ENCODE measurements at places on chromosomes 2 and 18.

DNA sequence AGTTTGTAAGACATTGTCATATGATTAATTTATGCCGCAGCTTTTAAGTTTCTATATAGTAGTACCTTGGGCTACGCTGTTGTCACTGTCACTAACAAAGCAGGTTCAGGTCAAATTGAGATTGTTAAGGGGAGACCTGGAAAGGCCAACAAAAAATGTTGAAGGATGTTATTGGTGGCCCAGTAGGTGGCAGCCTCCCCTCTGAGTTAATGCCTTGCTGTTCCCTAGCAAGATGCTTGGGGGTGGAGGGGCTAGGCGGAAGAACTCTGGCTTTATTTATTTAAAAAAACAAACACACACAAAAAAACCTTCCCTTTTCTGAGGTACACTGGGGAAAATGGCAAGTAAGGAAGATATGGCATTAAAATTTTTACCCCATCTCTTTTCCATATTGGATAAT, 128.3 kb upstream of the ATP5MC3 start:
- DNase-seq = no peak

GRCh38 chr2:172038604-172039003, 38.9 kb downstream of the METAP1D start:
- DNase-seq = no peak

- no peak for DNase-seq
Observed at GRCh38 chr18:49111191-49111988, 160.6 kb upstream of the SMAD7 start.

DNA sequence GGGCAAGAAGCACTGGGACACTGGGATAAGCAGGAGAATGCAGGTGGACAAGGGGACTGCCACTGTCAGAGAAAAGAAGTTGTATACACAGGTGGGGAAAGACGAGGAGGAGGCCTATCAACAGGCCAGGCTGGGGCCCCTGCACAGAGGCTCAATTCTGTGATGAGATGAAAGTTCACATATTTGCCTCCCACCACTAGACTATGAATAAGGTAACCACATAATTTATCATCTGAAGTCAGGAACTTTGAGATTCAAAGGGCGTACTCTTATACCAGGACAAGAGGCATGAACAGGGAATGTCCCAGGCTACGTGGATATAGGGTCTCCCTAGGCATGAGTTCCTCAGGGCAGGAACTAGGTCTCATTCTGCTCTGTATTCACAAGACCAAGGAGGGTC, 34.2 kb downstream of the RNU4ATAC start:
- no peak for DNase-seq

GRCh38 chr18:40754477-40754876, 1200.6 kb upstream of the PIK3C3 start:
- DNase-seq = no peak

DNA sequence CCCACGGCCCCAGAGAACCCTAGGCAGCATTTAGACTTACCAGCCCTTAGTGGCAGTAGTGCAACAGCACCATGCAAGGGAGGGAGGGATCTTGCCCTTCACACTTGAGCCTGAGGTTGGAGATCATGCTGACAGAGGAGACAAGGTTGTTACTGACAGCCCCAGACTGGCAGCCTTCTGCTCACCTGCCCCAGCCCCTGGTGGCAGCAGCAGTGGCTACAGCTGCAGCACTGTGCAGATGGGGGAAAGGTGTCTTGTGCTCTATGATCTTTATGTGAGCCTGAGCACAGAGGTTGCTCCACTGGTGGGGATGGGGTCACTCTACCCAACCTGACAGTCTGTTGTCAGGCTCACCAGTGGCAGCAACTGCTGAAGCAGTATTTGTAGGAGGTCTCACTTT, 501.2 kb upstream of the LRRTM4 start:
- no peak for DNase-seq

DNA sequence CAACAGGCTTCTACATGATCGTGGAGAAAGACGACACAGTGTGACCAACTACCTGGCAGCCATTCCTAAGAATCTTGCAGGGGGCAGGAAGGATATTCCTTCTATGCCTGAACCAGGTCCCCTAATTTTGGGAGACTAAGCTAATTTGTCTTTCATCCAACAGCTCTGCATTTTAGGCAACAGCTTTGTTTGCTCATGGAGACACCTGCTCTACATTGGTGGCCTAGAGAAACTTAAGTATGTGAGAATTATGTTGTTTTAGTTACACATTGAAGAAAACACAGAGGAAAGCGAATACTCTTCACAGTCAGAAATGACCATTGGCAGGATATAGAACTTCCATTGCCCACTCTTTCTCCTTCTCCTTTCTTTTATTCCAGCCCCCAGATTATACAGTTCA, 75.2 kb downstream of the ASXL3 start:
- no peak for DNase-seq

DNA sequence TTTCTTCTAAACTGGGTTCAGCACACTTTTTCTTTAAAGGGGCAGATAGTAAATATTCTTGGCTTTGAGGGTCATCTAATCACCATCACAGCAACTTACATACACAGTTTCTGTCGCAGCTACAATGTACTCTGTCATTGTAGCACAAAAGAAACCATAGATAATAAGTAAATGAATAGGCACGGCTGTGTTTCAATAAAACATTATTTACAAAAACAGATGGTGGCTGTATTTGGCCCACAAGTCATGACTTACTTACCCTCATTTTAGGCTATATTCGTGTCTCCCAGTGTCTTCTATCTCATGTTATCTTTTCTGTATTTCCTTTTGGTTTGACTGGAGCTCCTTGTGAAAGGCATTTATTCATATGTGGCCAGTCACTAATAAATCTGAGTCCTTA, 168.3 kb downstream of the MAP2 start:
- no peak for DNase-seq

DNA sequence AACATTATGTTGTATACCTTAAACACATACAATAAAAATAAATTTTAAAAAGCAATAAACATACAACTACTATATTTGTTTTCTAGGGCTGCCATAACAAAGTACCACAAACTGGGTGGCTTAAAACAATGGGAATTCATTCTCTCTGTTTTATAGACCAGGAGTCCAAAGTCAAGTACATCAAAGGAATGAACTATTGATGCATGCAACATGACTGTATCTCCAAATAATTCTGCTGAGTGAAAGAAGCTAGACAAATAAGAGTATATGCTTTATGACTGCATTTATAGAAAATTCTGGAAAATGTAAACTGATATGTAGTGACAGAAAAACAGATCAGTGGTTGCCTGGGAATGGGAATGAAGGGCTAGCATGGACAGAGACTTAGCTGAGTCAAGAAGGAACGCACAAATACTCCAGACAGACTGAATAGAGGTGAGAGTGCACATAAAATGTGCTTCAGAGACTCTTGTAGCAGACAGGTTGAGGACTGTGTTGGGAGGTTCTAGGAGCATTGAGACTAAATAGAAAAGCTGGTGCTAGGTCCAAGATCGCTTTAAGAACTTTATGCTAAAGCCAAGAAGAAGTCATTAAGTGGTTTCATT, 11.0 kb upstream of the PLA2R1 start:
- no peak for DNase-seq

GRCh38 chr2:74835831-74836674, 2.1 kb downstream of the HK2 start:
- peak; percentile 78 for DNase-seq

- no peak for DNase-seq
Observed at GRCh38 chr2:239012936-239013677, 165.2 kb downstream of the TWIST2 start.

- DNase-seq = no peak
Observed at GRCh38 chr2:134482131-134482723, 228.4 kb downstream of the MGAT5 start.

- no peak for DNase-seq
Observed at GRCh38 chr2:145740302-145740701, 1220.4 kb upstream of the ZEB2 start.

DNA sequence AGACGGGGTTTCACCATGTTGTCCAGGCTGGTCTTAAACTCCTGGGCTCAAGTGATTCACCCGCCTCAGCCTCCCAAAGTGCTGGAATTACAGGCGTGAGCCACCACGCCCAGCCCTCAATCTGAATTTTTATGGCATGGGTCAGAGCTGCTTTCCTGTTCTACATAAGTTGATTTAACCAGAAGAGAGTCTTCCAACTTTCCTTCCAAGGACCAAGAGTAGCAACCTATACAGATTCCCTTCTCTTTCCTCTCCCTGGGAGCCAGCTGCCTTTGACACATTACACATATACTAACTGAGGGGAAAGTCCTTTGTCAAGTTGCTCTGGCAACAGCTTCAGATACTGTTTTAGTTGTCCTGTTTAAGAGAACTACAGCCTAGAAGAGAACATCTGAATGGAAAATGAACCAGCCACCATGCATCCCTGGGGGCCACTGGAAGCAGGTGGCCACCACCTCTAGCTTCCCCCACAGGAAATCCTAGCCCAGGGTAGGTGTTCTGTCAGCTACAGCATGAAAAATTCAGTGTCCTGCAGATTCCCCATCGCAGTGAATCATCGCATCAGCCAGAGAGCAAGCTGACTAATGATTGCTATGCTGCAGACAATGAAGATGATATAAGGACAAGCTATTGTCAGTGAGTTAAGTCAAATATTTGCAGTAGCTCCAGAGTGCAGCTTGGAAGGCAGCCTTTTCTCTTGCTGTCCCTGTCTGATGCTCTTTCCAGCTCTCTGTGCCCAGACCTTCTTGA, 62.9 kb downstream of the POMC start:
- DNase-seq = no peak

- no peak for DNase-seq
Observed at GRCh38 chr2:202178346-202178958, 59.9 kb downstream of the SUMO1 start.

DNA sequence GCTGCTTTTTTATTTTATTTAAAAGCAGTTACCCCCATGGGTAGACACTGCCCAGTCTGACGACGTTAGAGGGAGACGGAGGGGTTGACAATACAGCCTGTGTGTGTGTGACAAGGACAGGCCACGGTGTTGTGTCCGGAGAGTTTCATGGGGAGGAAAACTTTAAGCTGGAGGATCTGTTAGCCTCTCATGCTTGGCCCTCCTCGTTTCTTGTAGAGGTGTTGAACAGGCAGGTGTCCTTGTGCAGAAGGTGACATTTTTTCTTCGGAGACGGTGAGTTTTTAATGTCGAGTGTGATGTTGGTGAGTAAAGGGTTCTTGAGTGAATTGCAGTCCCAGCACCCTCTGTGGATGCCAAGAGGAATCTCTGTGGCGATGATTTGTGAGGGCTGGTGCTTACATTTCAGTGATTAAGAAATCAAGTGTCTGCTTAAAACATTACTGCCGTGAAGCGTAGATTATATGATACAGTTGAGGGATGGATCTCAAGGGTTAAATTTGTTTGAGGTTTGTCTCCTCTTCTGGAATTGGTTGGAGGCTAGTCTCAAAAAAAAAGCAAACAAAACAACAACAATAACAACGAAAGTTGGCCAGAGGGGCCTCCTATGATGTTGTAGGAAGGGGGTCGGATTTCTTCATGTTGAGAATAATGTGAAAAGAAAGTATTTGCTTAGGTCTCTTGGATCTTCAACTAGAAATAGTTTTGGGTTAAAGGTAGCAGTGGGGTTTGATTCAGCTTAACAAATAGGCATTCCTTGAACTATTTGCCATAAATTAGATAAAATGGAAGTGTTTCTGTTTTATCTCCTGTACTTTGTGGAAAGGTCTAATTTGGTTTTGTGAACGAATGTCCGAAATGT, 1.6 kb downstream of the NCOA1 start:
- no peak for DNase-seq

- no peak for DNase-seq
Observed at GRCh38 chr2:205959521-205959920, 126.5 kb downstream of the INO80D start.

DNA sequence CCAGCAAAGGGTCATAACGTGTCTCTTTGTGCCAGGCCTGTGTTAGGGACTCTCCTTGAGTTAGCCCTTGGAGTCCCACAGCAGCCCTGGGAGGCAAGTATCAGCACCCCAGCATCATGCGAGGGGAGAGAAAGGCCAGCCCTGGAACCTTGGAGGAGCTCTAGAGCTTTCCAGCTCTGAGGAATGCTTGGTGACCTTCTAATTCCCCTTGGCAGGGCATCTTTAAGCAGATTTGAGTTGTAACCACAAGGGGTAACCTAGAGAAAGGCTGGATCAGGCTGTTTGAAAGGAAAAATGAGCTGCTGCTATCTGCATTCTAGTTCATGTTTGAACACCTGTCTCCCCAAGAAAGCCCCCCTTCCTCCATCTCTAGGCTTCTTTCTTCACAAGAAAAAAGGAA, 23.8 kb upstream of the ODC1 start:
- no peak for DNase-seq

GRCh38 chr2:96832408-96832753, 11.4 kb downstream of the ANKRD23 start:
- no peak for DNase-seq

- no peak for DNase-seq
Observed at GRCh38 chr2:160229591-160229990, 29.5 kb upstream of the ITGB6 start.
